ENCODE measurements at places on chromosomes 2 and 18. TPM values are rescaled to one million over a fixed set of nuclear protein-coding genes. Genes with fewer than 3 reads are reported as not detected.
A peak's percentile ranks its signal among the peaks of the same experiment; 100 is the strongest.

GRCh38 chr2:182672466-182673165, 43.4 kb upstream of the DNAJC10 start:
- no peaks in the 10 kb centered on the region for H3K4me1 ChIP-seq
- no peak overlapping the region for H3K27ac ChIP-seq
- no peaks in the 10 kb centered on the region for H3K27me3 ChIP-seq
- no peak for DNase-seq
- H3K36me3 ChIP-seq, result no peaks in the 10 kb centered on the region

The CCDC121 gene
- 1.2 TPM for total RNA-seq

- peak; percentile 71 for DNase-seq
- no peak overlapping the region for H3K4me3 ChIP-seq
- no peaks in the 10 kb centered on the region for H3K27me3 ChIP-seq
Measured at GRCh38 chr2:231452799-231453508, 11.3 kb downstream of the NCL start.

DNA sequence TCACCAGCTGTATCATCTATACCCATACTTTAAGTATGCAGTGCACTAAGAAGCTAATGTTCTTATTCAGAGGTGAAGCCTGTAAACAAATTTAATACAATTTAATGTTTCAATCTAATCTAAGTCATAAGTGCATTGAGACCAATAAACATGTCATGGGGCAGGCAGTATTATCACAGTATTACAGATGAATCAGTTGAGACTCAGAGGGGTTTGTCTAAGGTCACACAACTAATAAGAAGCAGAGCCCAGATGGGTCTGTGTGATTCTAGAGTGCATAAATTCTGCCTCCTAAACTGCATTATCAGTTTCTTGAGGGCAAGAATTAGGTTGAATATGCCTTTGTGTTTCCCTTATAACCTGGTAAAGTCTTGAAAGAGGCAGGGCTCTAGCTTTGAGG, 140.9 kb upstream of the RNF152 start:
- peaks cover 2% of the 10 kb centered on the region for H3K4me1 ChIP-seq
- H3K27me3 ChIP-seq, result no peaks in the 10 kb centered on the region
- H3K36me3 ChIP-seq, result no peaks in the 10 kb centered on the region
- DNase-seq, result no peak

GRCh38 chr18:61694236-61694635, 198.6 kb downstream of the RNF152 start:
- DNase-seq, result no peak
- no peak overlapping the region for H3K4me3 ChIP-seq
- no peak overlapping the region for H3K27ac ChIP-seq
- H3K27me3 ChIP-seq, result no peaks in the 10 kb centered on the region
- no peaks in the 10 kb centered on the region for H3K4me1 ChIP-seq
- H3K36me3 ChIP-seq, result no peaks in the 10 kb centered on the region
